Occipital lobe (tissue), 3 donors: ENCODE measurements at places on chromosomes 3 and 15.

GRCh38 chr3:124995460-124995994, 60.3 kb downstream of the HEG1 start:
- peak; percentile 69 for DNase-seq

DNA sequence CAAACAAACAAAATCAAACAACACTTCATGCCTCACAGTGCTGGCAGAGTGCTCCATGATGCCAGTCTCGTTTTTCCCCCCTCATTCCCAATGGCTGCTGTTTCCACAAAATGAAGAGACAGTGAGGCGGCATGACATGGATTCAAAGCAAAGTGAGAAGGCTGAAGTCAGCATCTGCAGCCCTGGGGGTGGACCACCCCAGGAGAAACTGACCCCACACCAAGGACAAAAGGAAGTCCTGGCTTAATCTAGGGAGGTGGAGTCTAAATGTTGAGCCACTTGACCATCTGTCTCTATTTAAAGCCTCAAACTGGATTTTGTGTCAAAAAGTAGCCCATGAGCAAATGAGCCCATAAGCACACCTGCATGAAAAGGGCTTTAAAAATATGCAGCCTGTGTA, 151.2 kb upstream of the RORA start:
- no peak for DNase-seq

- no peak for DNase-seq
Measured at GRCh38 chr3:190192087-190192486, 71.4 kb upstream of the P3H2 start.

DNA sequence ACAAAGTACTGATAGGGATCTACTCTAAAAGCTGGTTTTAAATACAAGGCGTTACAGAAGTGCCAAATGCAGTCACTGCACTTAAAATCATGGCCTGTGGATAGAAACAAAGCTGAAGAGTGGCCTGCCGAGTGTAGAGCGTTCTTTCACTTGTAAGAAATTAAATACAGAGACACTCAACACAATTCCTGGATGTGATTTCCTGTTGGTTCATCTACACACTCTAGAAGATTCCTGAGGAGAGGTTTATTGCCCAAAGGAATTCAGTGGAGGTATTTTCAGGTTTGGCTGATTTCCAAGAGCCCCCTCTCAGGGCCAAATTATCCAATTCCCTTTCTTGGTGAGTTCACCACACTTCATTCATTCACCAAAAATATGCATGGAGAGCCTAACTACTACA, 200.3 kb upstream of the IL12A start:
- DNase-seq = no peak

GRCh38 chr3:141056751-141057171, 5.6 kb downstream of the SPSB4 start:
- DNase-seq = no peak

GRCh38 chr3:172511783-172512762, 11.2 kb downstream of the TNFSF10 start:
- DNase-seq = no peak

DNA sequence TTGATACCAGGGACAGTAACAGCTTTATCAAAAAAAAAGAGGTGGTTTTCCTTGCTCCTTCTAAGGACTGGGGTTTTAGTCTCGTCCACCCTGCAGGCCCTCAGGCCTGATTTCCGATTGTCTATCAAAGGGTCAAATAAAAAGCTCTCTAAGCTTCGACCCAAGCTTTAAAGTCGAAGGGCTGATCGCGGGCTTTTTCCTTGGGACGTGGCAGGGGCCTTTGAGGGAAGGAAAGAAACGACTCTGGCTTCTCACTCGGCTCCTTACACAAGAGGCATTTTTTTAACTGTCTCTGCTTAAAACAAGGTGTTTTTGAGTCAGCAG, 354 bp upstream of the KLHL24 start:
- no peak for DNase-seq

GRCh38 chr3:115648559-115648958, 25.2 kb downstream of the GAP43 start:
- no peak for DNase-seq

- DNase-seq = peak; percentile 48
Measured at GRCh38 chr15:77607111-77607893, 25.4 kb downstream of the LINGO1 start.

DNA sequence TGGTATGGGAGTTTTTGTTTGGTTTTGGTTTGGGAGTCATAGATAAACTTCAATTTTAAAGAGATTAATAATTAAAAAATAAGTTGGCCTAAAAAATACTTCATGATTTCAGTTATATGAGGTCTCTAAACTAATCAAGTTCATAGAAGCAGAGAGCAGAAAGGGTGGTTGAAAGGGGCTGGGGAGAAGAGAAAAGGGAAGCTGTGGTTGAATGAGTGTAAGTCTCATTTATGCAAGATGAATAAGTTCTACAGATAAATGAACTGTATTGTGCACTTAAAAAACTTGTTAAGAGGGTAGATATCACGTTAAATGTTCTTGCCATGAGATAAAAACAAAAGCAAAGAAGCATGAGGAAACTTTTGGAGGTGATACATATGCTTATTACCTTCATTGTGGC, 188.7 kb downstream of the NSUN3 start:
- no peak for DNase-seq

DNA sequence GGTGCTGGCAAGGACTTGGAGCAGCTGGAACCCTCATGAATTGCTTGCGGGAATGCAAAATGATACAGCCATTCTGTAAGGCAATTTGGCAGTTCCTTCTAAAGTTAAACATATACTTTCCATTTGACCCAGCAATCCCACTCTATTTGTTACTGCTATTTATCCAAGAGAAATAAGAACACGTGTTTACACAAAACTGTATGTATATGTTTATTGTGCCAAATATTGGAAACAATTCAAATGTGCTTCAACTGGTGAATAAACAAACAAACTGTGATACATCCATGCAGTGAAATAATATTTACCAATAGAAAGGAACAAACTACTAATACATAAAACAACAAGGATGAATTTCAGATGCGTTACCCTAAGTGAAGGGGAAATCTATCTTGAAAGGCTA, 60.0 kb upstream of the NTRK3 start:
- no peak for DNase-seq

DNA sequence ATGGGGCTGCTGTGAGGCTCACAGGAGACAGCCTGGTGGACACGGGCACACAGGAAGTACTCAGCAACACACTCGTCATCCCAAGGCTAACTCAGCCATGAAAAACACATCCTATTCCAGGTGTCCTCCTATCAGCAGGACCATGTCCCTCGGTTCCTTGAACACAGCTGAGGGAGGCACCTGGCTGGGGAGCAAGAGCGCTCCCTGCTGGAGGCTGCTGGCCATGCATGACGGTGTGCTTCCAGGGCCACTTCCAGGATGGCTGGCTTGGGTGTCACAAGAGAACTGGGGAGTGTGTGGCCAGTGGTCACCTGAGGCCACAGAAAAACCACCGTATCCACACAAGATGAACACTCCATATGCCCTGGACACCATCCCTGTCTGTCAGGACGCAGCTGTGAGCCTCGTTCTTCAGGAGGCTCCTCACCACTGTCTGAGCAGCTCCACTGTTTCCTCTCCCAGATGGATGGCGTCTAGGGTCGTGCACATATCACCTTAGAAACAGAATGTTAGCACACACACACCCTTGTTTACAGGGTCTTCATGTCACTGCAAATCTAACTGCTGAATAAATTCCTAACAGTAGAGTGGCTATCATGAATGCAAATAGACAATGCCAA, 31.0 kb downstream of the POC1A start:
- peak; percentile 45 for DNase-seq

GRCh38 chr3:15164340-15164739, 41.7 kb upstream of the CAPN7 start:
- DNase-seq = no peak

DNA sequence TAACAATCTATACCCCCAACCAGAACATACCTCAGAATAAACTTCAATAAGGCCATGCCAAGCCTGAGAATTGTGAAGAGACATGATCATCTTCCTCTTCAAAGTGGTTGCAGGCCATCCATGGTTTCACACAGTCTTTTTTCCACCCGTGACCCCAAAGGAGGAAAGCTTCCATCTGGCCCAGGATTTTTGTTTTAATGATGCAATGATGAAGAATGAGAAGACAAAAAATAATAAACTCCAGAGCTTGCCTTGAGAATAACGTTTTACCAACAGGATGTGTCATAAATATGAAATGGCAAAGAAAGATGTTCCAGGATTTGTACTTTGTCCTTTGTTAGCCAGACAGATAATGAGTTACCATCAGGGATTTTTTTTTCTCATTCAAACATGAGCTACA, 201.9 kb downstream of the WNT5A start:
- DNase-seq = no peak

- no peak for DNase-seq
Measured at GRCh38 chr3:151859233-151859673, 14.2 kb upstream of the SUCNR1 start.

GRCh38 chr3:184423561-184423960, 43.7 kb downstream of the CHRD start:
- DNase-seq = no peak

GRCh38 chr3:172040981-172041963, 1.9 kb downstream of the FNDC3B start:
- no peak for DNase-seq

DNA sequence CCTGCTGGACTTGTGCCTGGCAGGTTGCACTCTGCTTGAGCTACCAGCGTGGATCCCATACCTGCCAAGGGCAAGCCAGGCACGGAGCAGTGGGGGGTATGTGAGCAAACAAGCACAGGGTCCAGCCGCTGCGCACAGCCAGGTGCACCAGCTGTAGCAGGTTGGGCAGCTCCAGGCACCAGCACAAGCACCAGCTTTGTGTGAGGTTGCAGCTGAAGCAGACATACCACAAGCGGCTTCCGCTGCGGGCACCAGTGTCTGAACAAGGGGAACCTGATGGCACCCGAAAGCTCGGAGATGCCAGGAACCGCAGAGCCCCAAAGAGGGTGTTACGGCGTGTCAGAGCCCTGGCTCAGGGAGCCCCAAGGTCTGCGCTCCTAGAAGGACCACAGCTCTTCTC, 472.7 kb upstream of the ARL6 start:
- no peak for DNase-seq

DNA sequence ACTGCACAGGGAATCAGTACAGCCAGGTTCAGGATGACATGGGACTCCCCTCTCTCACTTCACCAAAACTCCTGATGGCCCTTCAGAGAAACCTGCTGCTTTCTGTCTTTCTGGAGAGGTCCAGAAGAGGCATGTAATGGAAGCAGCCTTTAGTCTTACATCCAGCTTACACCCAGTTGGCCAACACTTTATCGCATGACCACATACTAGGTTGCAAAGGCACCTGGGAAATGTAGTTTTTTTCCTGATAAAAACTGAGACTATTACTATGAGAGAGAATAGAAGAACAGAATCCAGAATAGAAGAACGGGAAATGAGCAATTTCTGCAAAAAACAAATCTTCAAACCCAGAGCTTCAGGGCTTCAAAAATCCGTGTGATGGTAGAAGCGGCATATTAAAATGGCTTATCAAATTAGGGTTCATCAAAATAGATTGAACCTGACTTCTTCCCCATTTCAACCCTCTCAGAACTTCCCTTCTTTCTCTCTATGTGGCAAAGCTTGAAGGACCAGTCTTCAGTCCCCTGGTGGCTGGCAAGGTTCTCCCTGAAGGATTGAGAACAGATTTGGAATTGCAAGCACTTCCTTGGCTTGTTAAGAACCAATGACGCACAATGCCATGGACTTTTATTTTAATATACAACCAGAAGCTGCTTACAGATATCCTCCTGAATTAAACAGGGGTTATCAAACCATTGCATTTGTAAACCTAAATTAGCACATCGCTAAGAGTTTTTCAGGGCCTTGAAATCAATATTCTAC, 34.4 kb downstream of the CORO2B start:
- DNase-seq = no peak

DNA sequence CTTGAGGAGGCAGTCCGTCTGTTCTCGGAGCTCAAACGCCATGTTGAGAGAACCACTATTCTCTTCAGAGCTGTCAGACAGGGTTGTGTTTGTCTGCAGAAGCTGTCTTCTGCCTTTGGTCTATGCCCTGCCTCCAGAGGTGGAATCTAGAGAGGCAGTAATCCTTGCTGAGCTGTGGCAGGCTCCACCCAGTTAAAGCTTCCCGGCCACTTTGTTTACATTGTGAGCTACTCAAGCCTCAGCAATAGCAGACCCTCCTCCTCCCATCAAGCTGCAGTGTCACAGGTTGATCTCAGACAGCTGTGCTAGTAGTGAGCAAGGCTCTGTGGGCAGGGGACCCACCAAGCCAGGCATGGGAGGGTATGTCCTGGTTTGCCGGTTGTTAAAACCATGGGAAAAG, 8.9 kb downstream of the OR5AC2 start:
- DNase-seq = no peak

DNA sequence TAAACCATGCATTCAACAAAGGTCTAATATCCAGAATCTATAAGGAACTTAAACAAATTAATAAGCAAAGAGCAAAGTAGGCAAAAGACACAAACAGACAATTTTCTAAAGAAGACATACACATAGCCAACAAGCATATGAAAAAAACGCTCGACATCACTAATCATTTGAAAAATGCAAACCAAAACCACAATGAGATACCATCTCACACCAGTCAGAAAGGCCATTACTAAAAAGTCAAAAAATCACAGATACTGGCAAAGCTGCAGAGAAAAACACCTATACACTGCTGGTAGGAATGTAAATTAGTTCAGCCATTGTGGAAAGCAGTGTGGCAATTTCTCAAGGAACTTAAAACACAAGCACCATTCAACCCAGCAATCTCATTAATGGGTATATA, 53.8 kb downstream of the FSIP1 start:
- no peak for DNase-seq

- no peak for DNase-seq
Measured at GRCh38 chr3:141909408-141909807, 33.0 kb downstream of the ATP1B3 start.

DNA sequence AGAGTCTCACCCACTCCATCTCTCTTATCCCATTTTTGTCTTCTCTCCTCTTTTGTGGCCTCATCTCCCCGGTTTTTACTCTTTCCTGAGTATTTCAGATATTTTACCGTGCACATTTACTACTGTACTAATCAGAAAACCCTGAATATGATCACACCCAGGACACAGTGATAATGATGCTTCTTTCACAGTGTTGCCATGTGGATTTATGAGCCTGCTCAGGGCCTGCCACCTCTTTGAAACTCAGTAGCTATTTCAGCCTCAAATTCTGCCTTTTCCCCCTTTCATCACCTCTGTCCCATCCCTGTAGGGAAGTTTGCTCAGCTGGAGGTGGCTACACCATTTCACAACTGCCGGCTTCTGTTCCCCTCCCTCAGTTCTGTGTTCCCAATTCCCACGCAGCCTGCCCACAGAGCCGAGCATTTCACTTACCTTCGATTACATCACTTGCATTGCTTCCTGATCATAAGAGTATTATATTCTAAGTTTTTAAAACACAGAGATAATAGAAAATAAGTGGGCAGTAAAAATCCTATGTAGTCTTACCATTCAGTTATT, 33.2 kb downstream of the ARNT2 start:
- peak; percentile 29 for DNase-seq

GRCh38 chr3:142029791-142030190, 119.6 kb downstream of the TFDP2 start:
- DNase-seq = no peak
